ENCODE measurements at places on chromosomes 11 and 22.
A peak's percentile ranks its signal among the peaks of the same experiment; 100 is the strongest.

DNA sequence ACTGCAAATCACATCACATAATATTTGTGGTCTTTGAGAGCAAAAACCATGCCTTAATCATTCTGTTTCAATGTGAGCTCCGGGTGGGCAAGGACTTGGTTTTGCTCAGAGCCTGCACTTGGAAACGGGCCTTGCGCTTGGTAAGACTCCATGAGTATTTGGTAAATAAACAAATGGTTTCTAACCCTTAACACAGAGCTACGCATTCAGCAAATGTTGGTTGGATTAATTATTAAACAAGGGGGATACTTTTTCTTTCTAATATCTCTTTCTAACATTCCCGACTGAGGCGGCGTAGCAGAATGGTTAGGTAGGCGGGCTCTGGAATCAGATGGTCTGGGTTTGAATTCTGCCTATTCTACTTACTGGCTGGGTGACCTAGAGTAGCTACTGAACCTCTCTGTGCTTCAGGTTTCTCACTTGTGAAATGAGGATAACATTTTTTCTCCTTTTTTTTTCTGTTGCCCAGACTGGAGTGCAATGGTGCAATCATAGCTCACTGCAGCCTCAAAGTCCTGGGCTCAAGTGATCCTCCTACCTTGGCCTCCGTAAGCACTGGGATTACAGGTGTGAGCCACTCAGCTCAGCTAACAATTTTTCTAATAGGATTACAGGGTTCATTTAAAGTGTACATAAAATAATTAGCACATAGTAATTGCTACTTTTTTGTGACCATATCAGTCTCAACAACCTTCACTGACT is 3.4 kb upstream of the FAM83F start:
- no peak for DNase-seq

DNA sequence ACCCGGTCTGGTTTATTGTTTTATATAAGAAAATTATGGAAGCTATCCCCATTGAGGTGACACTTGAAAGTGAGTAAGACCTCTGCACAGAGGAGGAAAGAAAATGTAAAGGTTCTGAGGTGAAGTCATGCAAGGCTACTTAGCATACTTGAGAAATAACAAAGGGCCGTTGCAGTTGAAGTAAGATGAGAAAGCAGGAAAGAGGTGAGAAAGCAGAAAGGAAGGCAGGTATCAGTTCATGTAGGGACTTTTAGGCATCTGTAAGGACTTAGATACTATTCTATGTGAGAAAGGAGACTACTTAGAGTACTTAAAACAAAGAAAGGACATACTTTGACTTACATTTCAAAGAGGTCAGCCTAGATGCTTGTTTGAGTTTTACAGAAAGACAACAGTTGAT is 84.7 kb downstream of the CASP12 start:
- DNase-seq, result no peak

- DNase-seq, result no peak
Observed at GRCh38 chr22:46795140-46795539, 32.7 kb downstream of the TBC1D22A start.

- no peak for DNase-seq
Observed at GRCh38 chr11:13336246-13336878, 58.8 kb downstream of the BMAL1 start.

GRCh38 chr11:86035164-86035563 is 33.7 kb downstream of the PICALM start:
- no peak for DNase-seq

- DNase-seq, result no peak
Observed at GRCh38 chr11:134781380-134781866, 369.4 kb upstream of the B3GAT1 start.

DNA sequence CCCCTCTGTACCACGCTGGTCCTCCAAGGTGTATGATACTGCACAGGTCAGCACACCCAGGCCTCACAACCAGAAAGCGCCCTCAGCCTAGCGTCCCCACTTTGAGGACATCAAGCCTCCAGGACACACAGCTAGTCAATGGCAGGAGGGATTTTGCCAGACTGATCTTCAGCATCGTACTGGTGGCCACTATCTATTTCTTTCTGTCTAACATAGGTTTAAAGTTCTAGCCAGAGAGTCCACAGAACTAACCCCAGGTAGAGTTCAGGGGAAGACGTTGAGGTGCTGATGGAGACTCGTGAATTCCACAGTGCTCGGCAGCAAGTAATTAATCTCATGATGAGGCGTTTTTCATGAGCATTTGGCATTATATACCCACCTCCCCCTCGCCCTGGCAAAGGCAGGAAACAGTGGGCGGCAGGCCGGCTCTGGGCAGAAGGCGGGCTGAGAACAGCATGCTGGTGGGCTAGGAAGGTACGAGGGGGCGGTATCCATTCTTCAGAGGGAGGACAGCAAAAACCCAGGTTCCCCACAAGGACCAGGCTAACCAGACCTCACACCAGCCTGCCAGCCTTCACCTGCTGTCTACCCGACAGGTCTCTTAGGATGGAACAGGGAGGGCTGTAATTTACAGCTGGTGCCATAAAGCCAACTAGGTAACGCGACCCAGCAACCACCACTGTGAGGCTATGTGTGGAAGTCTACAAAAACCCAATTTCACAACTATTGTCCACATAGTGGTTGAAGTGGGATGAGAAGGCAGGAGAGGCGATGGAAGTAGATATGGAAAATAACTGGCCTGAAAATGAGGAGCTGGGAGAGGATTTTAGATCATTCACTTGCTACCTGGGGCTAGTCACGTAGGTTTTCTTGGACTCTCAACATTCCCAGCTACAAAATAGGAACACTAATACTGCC is 18.5 kb downstream of the MYH9 start:
- DNase-seq, result no peak

- DNase-seq, result no peak
Observed at GRCh38 chr11:84963240-84963639, 663.9 kb downstream of the DLG2 start.

DNA sequence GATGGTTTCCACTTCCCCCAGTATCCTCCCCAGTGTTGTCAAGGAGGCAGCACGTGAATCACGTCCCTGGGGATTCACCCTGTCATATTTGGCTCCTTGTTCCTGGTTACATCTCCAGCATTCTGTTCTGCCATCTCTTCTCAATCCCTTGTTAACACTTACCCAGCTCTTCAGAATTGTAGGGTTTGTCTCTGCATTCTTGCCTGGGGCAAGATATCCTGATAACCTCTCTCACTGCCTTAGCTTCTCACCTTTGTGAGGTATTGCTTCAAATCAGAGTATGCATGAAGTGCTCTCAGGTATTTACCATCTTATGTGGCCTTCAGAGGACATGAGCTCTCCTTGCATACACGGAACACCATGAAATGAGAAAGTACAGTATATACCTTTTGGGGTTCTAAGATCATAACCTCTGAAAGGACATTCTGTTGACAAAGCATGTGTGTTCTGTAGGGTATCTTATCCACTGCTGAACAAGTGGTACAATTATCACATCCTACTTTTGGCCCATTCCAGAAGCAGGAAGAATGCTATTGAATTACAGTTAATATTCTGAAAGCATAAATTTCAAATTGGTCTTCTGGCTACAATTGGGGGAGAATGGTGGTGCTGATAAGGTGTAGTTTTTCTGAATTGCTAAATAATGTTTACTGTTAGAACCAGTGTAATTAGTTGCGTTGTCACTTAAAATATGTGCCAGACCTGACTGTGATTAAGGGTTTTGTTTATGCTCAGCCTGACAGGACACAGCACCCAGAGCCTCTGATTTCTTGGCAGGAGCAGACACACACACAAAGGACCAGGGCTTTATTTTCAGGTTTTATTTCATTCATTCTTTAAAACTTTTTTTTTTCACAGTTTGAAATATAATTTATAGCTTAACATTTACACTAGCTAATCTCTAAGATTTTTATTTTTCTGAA is 32.7 kb downstream of the VSTM5 start:
- DNase-seq, result no peak

GRCh38 chr11:126100716-126101115 is 38.0 kb upstream of the CDON start:
- no peak for DNase-seq

DNA sequence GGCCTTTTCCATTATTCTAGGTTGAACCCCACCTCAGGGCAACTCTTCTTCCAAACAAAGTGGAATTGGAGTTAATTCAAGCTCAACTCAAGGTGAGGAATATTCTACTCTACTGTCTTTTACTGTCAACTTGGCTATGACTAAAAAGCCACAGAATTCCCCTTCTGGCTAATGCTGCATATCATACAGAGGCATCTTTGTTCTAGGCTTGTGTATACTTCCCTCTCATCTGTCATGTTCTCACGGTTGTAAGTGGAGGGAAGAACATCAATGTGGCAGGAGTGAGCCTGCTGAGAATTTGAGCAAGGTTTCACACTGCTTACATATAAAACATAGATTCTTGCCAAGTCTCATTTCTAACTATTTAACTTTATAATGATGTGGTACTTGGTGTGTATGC is 921.4 kb upstream of the CNTN5 start:
- DNase-seq, result no peak

- DNase-seq, result no peak
Observed at GRCh38 chr11:61771985-61772455, 19.6 kb downstream of the MYRF start.

DNA sequence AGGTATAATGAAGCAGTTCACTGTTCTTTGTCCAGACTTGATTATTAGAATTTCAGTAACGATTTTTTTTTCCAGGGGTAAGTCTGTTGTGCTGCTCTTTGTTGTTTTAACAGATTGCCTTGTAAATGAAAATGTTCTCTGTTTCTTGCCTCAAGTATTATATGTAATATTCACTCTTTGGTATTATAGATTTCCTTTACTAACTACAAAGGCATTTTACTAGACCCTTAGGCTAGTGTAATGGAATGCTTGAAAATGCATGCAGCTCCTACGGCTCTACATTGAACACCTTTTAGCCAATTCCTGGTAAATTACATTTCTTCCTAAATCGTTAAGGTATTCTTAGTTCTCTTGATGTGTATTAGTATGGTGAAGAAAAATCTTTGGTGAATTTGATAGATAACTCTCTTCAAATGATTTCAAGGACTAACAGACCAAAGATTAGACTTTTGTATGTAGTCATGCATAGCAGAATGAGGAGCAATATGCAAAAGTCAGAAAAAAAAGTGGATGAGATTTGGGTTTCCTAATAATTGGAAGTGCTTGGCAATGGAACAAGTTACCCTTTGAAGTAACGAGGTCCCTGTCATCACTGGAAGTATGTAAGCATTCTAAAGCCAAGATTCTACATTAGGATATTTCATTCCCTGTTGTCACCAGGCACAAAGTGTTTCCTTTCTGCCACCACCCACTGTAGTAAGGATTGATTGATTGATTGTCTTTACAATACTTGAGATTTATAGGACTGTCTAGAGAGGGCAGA is 113.1 kb downstream of the DBX1 start:
- no peak for DNase-seq

DNA sequence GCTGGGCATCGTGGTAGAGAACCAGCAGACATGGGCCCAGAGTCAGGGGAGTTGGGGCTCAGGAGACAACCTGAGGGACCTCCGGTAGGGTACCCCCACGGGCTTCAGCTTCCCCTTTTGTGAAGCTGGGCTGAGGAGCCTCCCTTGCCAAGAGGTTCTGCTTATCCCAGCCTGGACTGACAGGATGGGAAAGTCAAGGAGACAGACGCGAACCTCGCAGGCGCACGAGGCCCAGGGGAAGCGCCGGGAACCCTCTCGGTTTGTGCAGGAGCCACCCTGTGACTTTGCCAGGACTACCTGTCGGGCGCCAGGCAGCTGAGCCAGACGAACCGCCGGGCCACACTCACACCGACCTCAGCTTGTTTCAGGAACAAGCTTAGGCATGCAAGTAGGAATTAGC is 566.1 kb downstream of the BRD1 start:
- DNase-seq, result no peak

- no peak for DNase-seq
Observed at GRCh38 chr11:35791088-35791958, 128.7 kb downstream of the TRIM44 start.

DNA sequence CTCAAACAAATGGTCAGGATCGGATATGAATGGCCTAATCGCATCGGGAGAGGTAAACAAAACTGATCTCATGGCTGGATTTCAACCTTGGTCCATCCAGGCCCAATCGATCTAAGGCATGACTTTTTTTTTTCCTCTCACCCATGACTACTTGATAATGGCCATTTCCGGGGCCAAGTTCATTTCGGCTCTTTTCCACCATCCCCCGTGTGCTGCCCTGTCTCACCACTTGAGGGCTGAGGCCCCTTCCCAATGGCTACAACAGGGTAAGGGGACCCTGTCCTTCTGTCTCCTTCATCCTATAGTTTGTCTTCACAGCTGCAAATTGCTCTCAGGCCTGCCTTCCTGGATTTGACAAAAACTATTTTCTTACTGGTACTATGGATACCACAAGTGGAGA is 26.7 kb downstream of the GRAP2 start:
- no peak for DNase-seq

- DNase-seq, result no peak
Observed at GRCh38 chr22:47457509-47458300, 695.3 kb downstream of the TBC1D22A start.

DNA sequence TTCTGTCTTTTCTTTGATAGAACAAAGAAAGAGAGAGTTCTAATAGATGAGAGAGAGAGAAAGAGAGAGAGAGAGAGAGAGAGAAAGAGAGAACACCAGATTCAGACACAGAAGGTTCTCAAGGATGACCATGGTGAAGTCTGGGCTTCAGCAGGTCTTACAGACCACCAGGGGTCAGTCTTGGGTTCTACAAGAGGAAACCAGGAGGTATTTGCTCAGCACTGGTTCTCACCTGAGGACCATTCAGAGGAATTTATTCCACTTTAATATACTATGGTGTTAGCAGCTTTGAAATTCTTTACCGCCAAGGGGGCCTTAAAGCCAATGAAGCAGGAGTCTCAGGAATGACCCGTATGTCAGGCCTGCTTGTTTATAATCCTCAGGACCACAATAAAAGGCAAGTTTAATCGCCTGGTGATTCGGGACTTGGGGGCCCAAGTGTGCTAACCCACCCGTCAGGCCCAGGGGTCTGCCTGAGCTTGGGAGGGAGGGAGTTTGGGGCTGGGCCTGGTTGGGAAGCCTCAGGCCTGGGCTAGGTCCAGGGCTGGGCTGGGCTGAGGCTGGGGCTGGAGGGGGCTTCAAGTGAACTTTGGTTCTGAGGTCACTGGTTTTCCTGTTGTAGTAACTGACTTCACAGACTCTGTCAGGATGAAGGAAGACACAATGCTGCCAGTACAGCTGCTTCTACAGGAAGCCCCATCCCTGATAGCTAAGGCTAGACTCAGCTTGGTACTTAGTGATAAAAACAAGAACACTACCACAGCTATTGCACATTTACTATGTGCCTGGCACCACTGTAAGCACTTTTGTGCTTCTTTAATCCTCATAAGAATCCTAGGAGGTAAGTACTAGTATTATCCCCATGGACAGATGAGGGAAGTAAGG is 179.2 kb upstream of the ZBED5 start:
- peak; percentile 17 for DNase-seq

DNA sequence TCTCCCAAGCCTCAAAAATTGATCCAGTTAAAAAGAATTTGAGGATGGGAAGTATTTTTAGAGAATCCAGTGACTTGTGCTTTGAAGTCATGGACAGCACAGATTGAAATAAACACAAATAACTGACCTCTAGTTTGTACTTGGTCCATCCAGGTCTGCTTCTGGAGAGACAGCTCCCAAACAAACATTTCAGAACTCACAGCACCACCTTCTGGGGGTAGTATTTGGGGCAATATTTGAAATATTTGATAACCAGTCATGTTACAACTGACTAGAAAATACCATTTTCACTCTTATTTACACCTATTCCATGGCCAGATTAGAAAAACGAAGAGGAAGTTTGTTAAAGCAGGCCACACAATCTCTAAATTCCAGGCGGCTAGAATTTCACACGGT is 56.2 kb downstream of the CTSC start:
- DNase-seq, result no peak

GRCh38 chr22:43136255-43136654 is 6.9 kb downstream of the MCAT start:
- DNase-seq, result peak; percentile 17

- DNase-seq, result no peak
Observed at GRCh38 chr11:17703951-17704350, 15.4 kb upstream of the MYOD1 start.

Data from effector memory CD8-positive, alpha-beta T cell (primary cell).